ENCODE measurements at places on chromosomes 2 and 18.
A peak's percentile ranks its signal among the peaks of the same experiment; 100 is the strongest.

- DNase-seq, result no peak
Observed at GRCh38 chr2:63784461-63784860, 57.2 kb upstream of the UGP2 start.

DNA sequence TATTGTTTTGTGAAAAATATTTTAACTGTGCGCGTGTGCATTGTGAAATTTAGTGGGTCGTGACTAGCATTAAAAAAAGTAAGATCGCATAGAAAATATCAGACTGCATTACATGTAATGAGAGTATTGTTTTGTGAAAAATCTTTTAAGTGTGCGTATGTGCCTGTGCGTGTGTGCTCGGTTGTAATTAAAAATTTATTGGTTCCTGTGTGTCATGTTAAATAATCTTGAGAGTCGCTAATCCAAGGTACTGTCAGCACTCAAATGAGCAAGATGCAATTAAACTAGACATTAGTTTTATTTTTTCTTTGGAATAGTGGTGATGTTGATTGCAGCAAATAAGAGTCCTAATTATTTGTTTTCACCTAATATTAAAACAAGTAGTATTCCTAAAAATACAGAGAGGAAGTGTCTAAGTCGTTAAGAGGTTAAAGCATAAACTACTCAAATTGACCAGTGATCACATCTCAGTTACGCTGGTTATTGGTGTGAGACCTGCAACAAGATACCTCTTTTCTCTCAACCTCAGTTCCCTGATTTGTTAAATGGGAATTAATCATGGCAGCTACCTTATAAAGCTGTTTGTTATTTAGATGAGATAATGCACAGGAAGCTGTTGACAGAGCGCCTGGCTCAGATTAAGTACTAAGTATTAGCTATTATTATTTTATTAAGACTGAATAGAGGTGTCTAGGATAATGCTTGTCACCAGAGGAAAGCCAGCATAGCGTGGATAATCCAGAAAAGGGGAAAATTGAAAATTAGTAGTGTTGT is 1.9 kb downstream of the ZDBF2 start:
- no peak for DNase-seq

- no peak for DNase-seq
Observed at GRCh38 chr2:31828891-31829290, 181.9 kb downstream of the MEMO1 start.

DNA sequence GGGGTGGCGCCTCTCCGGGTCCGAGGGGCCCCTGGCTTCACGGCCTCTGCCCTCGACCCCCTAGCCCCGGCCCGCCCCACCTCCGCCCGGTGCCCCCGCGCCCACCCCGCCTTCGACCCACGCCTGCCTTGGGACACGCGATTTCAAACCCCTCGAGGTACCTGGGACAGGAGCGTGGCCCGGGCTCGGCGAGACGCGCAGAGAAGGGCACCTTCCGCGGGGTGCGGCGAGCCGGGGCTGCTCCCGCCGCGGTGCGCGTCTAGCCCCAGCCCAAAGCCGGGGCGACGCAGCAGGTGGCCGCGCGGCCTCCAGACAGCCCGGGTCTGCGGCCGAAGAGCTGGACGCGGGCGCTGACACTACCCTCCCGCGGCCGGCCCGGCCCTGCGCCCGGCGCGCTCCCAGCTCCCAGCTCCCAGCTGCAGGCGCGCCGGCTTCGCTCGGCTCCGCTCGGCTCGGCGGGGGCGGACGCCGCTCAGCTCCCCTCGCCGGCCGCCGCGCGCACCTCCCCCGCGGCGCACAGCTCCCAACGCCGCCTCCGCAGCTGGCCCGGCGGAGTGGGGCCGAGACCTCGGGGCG is at the start of gene CRACDL:
Gene CRACDL, minus strand, starts transcription at position 449 of the 576 bp plus-strand sequence. CDS start 89,425 bp downstream, outside the sequence.
- DNase-seq, result no peak

GRCh38 chr2:144511937-144512336 is 8.0 kb downstream of the ZEB2 start:
- no peak for DNase-seq

DNA sequence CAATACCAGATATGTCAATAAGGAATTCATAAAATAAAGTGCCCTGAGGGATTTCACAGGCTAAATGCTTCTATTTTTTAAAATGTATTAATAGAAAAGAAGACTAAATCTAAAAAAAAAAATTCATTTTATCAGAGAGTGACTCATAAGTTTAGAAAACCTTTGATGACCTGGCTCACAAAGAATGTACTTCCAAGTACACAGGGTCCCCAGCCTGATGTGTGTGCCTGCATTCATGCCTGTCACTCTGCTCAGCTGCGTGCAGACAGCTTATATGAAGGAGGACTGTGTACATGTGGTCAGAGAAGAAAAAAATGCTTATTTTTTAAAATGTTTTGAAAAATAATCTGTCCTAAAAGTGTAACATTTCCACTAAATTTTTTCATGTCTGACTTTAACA is 3.0 kb upstream of the CPS1 start:
- DNase-seq, result no peak

DNA sequence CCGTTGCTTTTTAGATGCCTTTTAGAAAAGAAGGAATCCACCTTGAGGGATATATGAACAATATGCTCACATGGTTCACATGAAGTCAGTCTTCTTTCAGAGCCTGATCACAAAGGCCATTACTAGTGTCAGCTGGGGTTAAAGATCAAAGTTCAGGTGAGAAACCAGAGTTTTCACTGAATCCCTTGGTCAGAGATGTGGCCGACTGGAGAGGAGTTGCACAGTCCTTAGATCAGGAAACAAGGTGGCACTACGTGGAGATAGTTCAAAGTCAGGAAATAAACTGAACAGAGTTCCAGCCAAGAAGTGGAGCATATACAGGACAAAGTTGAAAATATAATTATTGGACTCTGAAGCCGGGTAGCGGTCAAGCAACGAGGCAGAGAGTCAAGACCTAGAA is 54.6 kb downstream of the AAK1 start:
- DNase-seq, result no peak

DNA sequence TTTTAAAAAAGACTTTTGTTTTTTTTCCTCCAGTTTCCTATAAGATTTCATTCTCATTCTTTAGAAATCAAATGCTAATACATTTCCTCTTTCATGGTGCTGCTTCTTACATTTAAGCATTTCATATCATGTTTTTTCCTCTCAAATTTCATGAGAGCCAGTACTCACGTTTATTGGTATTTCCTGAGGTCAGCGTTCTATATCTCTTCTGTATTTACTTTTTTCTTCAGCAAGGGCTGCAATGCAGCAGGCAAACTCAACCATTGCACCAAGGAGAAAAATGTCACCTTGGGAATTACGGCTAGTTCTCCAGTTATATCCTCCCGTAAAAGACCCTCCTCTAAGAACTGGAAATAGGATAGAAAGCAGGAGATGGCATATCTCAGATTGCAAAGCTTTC is 32.4 kb downstream of the UPP2 start:
- no peak for DNase-seq

DNA sequence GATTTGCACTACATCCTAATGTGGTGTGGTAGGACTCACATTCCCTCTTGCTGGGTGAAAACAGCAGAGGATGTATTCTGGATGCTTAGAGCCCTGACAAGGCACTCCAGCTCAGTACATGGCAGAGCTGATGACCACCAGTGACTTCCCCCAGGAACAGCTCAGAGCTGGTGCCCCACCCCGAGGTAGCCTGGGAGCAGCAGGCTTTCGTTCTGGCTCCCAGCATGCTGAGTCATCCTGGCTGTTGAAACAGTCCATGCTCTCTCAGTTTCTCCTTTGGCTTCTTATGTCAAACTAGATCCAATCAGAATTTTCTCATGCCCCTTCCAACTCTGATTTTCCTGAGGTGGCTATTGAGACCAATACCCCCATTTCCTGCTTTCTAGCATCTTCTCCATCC is 438.2 kb downstream of the NBAS start:
- DNase-seq, result no peak

DNA sequence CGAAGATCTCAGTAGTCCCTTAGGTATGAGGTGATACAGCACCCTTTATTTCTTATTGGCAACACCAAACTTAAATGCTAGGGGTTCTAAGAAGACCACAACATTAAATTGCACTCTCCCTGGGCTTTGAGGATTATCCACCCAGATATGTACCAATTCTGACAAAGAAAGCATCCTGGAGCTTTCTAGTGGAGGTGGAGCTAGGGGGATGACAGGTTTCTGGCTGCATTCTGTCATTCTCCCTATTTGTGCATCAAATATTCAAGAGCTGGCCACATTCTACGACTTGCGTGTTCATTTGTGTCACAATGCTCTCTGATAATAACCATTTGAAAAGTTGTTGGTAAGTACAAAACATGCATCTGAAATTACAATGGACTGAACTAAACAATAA is 111.1 kb downstream of the CDH2 start:
- no peak for DNase-seq

DNA sequence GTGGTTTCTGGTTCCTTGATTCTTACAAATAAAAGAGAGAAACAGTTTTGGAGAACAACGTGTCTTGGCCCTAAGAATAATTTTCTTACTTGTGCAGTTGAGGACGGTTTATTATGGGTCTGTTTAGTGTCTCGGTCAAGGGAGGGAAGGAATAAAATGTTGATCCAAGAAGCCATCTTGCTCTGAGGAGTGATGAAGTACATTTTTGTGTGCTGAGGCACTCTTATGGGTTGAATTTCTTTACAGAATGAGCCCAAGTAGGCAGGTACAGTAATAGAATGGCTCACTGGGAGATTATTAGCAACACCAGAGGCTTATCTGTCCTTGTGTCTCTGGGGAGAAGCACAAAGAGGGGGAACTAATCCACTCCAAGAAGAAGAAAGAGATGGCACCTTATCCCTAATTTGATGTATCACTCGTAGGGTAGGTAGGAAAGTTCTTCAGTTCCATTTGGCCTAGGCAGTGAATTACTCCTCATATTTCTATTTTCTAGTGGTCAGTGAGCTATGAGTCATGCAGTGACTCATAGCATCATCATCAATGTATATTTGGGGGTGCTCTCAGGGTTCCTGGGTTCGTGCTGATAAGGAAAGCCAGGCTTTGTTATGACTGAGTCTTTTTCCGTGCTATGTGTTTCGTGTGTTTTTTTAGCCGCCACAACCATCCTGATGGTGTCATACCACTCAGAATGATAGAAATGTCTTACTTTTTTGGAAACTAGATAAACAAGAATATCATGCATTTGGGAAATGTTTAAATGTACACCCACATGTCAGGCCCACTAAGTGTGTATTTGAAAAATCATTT is 250.1 kb upstream of the CTAGE1 start:
- DNase-seq, result peak; percentile 25

DNA sequence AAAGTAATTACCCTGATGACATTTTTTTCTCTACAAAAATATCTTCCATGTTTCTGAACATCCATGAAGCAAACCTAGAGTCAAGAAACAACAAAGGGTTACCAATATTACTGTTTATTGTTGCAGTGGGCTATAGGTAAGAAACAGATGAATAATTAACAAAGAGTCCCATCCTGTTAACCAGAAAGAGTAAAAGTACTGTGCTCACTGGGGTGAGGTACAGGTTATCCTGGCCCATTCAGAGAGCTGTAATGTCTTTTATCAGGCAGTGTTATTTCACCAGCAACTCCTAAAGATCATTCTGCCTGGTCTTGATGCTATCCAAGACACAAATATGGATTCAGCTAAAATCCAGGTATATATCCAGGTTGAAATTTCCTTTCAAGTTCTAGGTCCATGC is 754.9 kb downstream of the SATB2 start:
- DNase-seq, result no peak

DNA sequence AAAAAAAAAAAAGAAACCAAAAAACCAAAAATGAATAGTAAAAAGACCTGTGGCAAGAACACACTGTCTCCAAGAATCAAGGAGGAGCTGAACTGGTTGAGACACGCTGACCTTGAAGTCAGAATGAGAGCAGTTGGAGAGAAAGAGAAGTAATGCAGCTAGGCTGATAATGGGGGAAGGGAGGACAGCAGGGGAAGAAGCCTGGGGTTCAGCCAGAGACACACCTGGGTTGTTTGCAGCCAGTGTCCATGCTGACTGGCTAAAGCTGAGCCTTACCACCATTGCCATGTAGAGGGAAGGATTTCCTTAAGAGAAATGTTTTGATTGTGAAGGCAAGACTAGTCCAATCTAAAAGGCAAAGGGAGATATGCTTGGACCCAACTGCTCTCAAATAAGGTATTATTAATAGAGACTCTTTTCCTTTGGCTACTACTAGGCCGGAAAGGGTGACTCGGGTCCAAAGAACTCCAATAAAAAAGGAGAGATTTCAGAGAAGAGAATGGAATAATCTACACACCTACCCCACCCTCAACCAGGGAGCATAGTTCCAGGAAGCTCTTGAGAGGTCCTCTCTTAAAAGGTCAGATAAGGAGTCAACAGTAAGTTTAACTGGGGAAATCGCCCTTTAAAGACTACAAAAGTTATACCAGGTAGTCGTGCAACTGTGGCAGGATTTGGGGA is 25.2 kb upstream of the REL start:
- DNase-seq, result no peak

DNA sequence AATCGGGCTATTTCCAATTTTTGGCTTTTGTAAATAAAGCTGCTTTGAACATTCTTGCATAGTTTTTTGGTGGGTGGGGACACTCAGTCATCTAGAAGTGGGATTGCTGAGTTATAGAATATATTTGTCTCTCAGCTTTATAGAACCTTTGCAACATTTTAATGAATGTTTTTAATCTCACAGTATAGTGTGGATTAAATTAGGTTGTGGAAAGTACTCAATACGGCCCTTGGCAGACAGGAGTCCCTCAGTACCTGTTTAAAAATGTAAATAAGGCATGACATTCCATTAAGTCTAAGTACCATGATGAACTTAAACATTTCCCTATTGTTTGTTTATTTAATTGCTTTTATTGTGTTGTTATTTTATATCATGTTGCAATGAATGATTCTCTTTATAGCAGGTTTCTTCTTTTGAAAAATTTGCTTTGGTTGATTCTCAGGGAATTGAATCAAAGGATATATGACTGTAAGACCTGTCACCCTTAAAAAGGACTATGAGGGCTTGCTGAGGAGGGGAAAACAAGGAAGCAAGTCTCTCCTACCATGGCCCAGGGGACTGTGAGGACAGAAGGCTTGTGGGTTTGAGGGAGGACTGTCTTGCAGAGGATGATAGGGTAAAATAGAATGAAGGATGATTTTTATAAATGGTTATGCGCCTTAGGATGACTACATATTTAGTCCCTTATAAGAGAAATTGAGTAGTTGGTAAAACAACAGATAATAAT is 165.1 kb downstream of the RPIA start:
- no peak for DNase-seq

DNA sequence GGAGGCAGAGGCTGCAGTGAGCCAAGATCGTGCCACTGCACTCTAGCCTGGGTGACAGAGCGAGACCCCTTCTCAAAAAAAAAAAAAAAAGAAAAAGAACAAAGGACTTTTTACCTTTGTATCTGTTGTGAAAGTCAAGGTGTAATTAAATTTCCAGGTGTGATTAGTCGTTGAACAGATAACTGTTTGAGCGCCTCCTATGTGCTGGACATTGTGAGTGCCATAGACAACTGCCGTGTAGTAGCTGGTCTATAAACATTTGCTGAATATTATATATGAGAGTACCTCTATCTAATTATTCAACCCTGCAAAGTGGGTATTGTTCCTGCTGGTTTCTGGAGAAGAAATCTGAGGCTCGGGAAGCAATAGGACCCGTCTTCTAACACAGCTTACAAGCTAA is 71.8 kb downstream of the ASAP2 start:
- no peak for DNase-seq

GRCh38 chr2:70726947-70727725 is 40.9 kb downstream of the ADD2 start:
- no peak for DNase-seq

Measured in GM10248 (cell line).